ENCODE measurements at places on chromosomes 7 and 10.

DNA sequence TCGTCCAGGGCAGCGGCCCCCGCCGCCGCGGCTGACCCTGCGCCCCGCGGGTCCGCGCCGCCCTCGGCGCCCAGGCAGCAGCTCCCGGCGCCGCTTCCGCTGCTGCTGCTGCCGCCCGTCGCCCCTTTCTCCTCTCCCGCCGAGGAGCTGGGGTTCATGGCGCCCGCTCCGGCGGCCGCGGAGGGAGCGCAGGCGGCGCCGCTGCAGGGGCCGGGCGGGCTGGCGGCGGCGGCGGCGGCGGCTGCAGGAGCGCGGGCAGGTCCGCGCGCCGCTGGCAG, 286 bp downstream of the DGKI start:
- peak; percentile 57 for DNase-seq

DNA sequence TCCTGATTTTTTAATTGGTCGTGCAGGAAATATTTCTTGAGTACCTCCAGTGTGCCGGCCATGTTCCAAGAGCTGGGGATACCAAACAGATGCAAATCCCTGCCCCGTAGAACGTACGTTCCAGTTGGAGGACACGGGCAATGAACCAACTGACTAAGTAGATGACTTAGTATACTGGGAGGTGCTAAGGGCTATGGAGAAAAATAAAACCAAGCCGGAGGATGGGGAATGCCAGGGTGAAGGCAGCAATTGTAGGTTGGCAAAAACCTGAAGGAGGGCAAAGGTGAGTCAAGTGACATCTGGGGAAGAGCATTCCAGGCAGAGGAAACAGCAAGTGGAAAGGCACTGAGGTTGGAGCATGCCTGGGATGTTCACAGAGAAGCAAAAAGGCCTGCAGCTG, 6.8 kb upstream of the VSIR start:
- no peak for DNase-seq

- no peak for DNase-seq
Observed at GRCh38 chr10:119270762-119271366, 63.5 kb downstream of the GRK5 start.

- no peak for DNase-seq
Observed at GRCh38 chr10:72886621-72887020, 6.9 kb upstream of the OIT3 start.

DNA sequence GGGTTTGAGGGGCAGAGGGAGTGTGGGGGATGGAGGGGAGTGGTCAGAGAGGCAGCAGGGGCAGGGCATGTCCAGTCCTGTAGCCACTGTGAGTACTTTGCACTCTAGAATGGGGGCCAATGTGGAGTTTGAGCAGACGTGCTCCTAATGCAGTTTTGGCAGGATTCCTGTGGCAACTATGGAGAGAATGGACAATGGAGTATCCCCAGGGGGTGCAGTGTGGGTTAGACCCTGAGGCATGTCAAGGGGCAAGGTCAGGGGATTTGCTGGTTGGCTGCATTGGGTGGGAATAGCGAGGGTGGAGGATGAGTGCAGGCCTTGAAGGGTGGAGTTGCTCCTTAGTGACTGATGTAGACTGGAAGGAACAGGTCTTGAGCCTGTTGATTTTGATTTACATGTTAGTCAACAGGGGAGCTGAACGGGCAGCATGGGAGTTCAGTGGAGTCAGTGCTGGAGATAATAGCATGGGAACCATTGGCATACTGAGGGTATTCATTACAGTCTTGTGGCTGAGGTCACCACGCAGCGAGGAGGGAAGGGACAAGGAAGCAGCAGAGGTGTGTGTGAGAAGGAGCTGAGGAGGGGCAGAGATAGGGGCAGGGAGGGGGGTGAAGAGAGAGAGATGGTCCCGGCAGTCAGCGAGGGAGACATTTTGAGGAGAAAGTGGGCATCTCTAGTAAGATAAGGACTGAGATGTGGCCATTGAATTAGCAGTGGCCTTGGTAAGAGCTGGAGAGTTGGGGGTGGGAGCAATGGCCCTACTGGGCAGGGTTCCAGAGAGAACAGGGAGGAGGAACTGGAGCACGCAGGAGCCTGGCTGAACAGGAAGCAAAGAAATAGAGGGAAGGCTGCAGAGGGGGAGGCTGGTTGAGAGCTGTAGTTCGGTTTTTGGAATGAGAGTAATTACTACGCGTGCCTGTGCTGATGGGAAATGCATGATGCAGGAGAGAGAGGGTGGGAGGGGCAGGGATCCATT, 112.7 kb downstream of the CCNY start:
- DNase-seq: peak; percentile 37

DNA sequence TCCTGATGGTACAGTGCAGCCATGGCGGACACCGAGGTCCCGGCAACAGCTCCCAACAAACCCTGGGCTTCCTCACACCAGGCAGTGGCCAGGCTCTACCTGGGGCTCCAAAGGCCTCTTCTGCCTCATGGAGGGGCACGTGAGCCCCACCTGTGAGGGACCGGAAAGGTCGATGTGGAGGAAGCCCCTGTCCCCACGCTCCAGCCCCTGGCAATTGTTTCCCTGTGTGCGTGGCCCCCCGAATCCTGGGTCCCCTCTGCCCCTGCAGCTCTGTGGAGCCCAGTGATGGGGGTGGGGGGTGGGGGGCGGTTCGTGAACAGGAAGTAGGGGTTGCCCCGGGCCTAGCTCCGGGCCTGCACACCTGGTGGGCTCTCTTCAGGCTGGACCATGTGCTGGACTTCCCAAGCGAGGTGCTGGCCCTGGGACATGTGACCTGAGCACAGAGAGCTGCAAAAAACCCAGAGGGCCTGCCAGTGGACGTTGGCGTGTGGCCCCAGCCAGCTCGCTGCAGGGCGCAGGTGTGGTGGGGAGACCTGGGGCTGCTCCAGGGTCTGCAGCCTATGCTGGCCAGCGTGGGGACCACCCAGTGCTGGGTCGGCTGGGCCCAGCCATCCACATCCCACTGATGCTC, 72.6 kb downstream of the INPP5A start:
- no peak for DNase-seq

DNA sequence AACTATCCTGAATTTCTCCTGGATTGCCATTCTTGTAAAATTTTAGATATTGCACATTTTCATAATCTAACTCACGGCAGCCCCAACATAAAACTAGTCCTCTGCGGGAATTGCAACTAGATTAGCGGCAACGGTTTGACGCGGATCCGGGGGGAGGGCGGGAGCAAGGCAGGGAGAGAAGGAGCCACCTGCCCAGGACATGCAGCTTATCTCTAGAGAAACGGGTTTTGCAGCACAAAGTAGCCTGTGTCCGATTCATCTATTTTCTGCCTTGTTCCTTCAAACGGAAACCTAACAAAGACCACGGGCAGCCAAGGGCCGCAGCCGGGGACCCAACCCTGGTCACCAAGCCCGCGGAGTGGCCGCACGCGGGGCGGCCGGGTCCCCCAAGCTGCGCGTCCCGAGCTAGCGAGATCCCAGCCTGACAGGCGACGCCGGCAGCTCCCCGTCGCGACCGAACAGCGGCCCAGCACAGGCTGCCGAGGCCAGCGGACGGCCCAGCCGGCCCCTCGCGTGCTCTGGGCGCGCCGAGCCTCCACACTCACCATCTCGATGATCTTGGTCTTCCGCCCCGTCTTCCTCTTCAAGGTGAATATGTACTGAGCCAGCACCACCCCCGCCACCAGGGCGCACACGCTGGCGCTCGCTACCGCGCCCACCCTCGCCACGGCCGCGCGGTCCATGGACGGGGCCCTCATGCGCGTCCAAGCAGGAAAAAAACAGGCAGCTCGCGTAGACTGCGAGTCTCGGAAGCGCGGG, at the start of gene NT5C3A:
Gene NT5C3A, minus strand, starts transcription at position 754 of the 759 bp plus-strand sequence. Its CDS starts 71 bp downstream, at position 683.
- DNase-seq: peak; percentile 48

- no peak for DNase-seq
Observed at GRCh38 chr7:152564656-152565250, 111.2 kb downstream of the XRCC2 start.

- no peak for DNase-seq
Observed at GRCh38 chr10:71771204-71771603, 2.1 kb downstream of the VSIR start.

Measured in NCI-H2081 (cell line).